ENCODE measurements at places on chromosomes 11 and 22.

- DNase-seq = no peak
These were observed 18.1 kb downstream of the TMPRSS13 start for GRCh38 chr11:117910941-117911655.

DNA sequence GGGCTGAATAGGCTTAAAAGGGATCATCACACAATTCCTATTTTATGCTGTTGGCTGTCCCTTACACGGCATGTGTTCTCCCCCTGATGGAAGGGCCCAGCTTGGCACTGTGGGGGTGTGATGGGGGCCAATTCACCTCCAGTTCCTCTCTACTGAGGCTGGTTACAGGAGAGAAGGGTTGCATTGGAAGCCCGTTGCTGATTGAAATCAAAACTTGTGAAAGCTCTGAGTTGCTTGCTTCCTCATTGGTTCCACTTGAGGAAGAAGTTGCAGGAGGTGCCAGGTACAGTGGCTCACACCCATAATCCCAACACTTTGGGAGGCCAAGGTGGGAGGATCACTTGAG lies 13.3 kb upstream of the PRG2 start:
- no peak for DNase-seq

GRCh38 chr22:50304528-50305392 lies 2.7 kb downstream of the PLXNB2 start:
- DNase-seq = no peak

GRCh38 chr11:76159303-76159937 lies 46.9 kb downstream of the WNT11 start:
- DNase-seq = no peak

DNA sequence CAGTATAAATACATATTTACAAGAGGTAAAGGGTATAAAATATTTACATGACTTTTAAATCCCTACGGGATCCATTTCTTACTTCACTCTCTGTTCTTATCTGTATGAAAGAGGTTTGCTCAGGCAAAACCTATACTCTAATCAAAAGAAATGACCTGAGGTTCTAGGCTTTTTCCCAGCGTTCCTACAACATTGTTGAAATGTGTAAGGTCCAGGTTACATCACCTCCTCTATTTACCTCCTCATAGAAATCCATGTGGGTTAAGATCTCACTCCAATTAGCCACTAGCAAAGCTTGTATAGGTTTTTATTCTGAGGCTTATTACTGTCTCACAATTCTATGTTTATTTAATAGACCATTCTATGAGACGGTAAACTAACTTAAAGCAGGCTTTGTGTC lies 12.0 kb upstream of the OR51L1 start:
- DNase-seq = no peak

DNA sequence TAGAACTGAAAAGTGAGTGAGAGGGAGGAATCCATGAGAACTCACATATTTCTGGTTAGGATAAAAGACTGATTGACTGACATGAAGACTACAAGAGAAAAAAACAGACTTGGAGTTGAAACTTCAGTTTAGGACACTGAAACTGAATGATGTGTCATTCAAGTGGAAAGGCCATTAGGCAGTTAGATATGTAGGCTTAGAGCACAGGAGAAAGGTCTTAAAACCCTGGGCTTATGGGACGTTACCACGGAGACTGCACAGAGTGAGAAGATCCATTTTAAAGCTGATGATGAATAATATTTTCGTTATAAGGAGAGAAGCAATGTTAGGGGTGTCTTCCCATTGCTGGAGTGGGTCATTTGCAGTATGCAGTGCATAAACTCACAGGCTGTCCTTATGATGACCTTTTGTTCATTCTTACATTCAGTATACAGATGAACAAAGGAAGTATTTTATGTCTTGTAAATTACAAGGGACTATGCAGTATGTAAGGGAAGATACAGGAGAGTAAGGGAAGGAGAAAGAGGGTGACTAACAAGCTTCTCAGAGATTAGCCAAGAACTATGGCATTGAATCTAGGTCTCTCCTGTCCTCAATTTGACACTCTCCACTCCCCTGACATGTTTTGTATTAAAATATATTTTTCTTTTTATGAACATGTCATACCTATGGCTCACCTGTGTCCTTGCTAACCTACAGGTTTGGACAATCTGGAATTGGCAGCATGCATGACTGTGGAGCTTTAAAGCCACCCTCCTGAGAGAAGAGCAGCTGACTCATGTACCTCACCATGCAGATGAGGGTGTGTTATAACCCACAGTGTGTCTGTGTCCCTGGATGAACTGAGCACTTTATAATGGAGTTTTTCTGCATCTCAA lies 63.7 kb downstream of the MAML2 start:
- peak; percentile 31 for DNase-seq

- DNase-seq = no peak
These were observed 23.6 kb upstream of the SLC25A1 start for GRCh38 chr22:19201869-19202798.

DNA sequence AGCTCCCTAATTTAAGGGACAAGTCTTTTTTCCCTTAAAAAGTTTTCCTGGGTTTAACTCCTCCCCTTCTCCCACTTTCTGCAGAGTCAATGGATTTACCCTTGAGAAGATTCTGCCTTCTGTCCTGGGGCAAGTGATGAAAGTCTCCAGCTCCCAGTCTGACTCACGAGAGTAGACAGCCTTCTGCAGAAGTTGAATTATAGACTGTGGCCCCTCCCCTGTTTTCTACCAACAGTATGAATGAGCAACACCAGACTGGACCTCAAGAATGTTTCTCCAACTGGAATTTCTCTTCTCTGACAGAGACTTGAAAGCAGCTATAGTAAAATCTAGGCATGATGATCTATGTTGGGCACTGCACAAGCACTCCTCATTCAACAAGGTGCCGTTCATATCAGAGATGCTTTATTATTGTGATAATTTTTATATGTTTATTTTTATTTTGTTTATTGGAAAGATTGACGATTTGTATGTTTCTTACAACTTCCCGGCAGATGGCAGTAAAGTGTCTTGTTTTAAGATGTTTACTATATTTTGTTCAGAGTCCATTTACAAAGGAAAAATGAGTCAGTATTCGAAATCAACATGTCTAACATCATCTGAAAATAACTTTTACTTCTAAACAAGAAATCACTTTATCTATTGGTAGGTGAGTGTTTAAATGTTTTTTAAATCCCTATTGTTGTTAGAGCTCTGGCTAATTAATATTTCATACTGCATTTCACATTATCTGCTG lies 56.6 kb downstream of the LMO2 start:
- no peak for DNase-seq

- no peak for DNase-seq
These were observed 12.2 kb downstream of the MOV10L1 start for GRCh38 chr22:50101870-50102565.

DNA sequence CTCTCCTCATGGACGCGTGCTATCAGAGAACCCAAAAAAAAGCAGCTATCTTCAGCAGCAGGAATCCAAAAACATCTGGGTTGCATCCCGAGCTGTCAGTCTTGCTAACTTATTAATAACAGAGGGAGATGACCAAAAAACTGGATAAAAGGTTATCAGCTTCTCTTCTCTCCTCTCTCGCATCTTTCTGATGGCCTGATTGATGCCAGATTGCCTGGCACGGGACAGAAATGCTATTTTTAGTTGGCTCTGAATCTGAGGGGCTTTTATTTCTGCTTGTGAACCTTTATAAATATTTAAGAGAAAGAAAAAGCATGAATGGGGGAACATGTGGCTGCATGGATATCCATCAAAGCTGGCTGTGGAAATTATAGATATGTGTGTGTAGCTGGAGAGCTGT lies 230.3 kb downstream of the ETS1 start:
- DNase-seq = no peak

DNA sequence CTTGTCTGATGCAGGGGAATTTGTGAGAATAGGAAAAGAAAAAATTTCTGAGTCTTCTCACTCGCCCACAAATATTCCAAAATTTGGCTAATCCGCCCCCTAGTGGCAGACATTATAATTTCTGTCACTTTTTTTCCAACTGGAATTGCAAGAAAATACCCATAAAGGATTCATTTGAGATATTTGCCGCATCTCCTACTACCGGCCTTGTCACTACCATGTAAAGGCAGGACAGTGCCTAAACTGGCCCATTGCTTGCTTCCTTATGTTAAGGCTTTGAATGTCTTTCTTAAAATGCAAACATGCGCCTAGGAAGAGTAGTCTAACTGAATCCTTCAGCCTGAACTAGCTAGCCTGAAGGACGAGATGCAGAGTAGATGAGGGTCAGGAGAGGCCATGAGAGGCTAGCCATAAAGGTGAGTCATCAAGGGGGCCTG lies 9.3 kb upstream of the CEP295 start:
- peak; percentile 9 for DNase-seq

GRCh38 chr11:106021181-106021966 lies 666 bp downstream of the MSANTD4 start:
- DNase-seq = no peak
